SW480 (cell line): ENCODE measurements at places on chromosomes 3 and 15.

- no peak for DNase-seq
Observed at GRCh38 chr15:50277370-50277769, 11.8 kb upstream of the HDC start.

GRCh38 chr15:86034904-86035303 lies 44.8 kb upstream of the AGBL1 start:
- DNase-seq = no peak

DNA sequence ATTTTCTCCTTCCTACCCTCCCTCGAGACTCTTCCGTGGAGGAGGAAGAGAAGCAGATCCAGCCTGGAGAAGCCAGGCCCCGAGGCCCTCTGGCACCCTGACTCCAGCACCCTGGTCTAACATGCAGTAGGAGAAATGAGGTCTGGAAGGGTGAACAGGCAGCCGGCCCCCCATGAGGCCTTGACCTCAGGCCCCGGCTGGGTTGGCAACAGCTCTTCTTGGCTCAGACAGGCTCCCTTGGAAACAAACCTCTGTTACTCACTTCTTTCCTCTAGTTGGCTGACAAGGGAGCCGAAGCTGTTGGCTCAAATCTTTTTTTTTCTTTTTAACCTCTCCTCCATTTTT lies 73.4 kb downstream of the CPN2 start:
- no peak for DNase-seq

GRCh38 chr3:177929310-177929709 lies 606.9 kb upstream of the KCNMB2 start:
- DNase-seq = no peak

DNA sequence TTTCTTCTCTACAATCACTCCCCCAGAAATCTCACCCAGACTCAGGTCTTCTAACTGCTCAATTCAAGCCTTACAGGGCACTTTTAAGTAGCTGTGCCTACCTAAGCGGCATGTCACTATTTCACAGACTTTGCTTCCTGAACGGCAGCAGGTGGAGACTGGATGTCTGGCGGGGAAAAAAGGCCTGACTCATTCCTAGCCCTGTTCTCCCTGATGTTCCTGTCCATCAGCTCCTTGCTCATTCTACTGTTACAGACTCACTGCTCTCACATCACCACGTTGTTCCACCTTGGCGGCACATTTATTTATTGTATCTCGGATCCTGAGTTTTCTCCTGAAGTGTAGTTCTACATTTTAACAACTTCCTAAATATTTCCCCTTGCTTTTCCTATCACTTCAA lies 52.6 kb upstream of the ATP11B start:
- DNase-seq = peak; percentile 12

DNA sequence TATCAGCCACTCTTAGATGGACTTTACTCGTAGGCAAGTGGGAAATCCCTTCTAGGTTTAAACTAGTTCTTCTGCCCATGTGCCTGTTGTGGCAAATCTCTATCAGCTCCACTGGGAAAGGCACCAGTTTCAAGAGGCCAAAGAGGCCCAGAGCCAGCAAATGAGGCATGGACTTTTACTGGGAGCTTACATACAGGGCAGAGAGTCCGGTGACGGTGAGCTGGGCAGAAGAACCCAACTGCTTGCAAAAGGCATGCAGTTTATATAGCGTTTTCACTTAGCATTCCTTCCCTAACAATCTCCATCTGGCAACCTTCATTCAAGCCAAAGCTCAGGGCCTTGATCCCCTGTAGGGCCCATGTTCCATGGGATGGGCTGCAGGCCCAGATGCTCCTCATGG lies 93.0 kb upstream of the C3orf80 start:
- no peak for DNase-seq

GRCh38 chr15:48447058-48447457 lies 115.8 kb downstream of the DUT start:
- no peak for DNase-seq

DNA sequence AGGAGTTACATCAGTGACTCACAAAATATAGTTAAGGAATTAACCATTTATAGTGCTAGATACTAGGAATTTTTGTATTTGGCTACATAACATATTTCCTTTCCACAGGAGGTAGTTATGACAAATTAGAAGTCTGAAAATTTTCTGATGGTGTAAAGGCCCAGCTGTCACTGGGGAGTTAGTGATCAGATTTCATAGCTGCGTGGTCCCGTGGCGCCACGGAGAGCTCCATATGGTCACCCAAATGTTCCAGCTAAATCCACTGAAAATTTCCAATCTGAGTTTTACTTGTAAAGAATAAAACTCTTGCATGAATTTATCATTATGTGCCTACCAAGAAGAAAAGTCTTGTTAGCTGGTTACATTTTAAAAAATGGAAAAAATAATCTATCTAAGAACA lies 368.9 kb upstream of the PLSCR5 start:
- DNase-seq = no peak

- no peak for DNase-seq
Observed at GRCh38 chr3:177525987-177526712, 328.9 kb upstream of the TBL1XR1 start.

GRCh38 chr3:23999012-23999641 lies 54.0 kb downstream of the NR1D2 start:
- DNase-seq = peak; percentile 20

- DNase-seq = no peak
Observed at GRCh38 chr3:32303977-32304881, 65.7 kb downstream of the CMTM8 start.

- DNase-seq = peak; percentile 79
Observed at GRCh38 chr3:111577798-111578685, 17.1 kb downstream of the ZBED2 start.

GRCh38 chr3:183540501-183541234 lies 14.8 kb downstream of the KLHL6 start:
- DNase-seq = no peak

DNA sequence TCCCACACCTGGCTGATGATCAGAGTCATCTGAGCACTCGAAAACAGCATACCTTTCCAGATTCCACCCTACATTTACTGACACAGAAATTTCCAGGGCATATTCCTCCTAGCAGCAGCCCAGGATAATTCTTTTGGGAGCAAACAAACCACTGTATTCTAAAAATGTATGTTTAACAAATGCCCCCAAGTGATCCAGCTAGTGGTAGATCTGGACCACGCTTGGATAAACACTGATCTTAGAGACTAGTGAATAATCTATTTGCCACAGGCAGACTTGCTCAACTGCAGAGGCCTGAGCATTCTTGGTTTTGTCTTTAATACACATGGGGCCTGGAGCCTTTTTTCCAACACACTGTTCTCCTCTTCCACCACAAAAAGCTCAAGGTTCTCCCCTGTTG lies 89.6 kb downstream of the TM4SF4 start:
- DNase-seq = no peak

- DNase-seq = no peak
Observed at GRCh38 chr3:77326586-77326985, 286.7 kb downstream of the ROBO2 start.

DNA sequence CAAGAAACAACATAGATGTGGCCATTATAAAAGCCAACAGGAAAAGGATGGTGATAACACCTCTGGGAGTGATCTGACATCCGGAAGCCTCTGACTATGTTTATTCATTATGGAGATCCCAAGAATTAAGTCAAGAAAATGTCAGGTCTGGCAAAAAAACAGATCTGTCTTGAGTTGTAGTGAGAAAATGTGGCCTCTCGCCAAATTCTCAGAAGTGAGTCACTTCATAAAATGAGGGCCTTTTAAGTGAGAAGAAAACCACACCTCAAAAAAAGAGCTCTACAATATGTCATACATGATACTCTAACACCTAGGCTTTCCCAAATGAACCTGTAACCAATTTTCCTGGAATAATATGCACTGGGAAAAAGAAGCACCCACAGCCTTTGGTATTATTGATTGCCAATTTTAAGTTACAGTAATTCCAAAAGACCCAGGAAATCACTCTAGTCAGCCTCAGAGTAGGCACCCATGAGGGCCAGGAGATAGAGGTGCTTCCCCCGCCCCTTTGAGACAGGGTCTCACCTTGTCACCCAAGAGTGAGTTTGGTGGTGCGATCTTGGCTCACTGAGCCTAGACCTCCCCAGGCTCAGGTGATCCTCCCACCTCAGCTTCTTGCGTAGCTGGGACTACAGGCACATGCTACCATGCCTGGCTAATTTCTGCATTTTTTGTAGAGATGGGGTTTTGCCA lies 38.0 kb downstream of the CCR3 start:
- DNase-seq = no peak

DNA sequence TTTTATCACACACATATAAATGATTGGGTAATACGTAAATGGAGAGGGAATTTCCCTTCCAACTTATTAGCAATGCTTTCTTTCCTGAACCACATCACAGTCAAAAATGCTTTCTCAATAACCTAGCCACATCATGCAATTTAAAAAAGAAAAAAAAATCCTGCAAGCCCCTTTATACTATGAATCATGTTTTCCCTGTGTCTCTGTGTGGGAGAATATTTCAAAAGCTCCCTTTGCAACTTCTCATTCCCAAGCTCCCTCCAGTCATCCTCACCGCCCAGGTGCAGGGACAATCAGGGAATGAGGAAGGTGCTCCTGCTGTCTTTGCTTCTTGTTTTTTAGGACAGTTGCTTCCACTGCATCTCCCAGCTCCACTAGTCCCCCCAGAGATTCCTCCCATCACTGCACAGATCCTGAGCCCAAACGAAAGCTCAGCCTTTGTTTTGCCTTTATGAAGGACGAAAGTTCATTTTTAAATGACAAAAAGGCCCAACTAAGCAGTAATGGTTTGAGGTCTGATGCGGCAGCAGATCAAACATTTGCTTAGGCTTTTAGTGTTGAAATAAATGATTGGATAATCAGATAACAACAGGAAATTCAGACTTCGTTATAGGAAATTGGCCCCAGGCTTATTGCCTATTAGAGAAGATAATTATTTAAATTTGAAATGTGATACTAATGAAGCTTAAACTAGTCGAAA lies 47.8 kb upstream of the ADGRG7 start:
- no peak for DNase-seq

DNA sequence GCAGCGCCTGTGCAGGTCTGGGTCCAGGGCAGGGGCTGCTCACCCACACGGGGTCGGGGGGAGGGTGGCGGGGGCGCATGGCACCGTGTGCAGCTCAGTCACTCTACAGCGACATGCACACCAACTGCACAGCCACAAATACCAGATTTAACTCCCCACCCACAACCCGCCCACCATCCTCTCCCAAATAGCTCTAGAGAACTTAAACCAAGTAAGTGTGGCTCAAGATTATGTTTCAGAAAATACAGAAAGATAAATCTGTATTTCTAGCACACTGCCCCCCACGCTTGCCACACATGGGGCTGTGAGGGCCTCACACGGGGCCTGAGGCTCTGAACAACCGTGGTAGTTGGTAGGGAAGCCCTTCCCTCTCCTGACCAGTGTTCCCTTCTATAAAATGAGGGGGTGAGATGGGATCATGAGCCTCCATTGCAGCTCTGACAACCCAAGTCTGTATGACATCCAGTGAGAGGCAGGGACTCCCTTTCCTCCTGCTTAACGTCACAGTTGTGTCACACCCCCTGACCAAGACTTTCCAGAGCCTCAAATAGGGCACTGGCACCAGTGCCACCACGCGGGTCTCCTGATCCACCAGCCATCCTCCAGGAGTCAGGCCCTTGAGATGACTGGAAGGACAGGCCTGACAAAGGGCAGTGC lies 23.1 kb downstream of the POC1A start:
- DNase-seq = no peak

GRCh38 chr3:52095990-52096775 lies 39.8 kb upstream of the DUSP7 start:
- no peak for DNase-seq

GRCh38 chr3:50616003-50616769 lies 765 bp upstream of the MAPKAPK3 start:
- peak; percentile 89 for DNase-seq

- no peak for DNase-seq
Observed at GRCh38 chr15:78993931-78994530, 49.2 kb upstream of the CTSH start.

DNA sequence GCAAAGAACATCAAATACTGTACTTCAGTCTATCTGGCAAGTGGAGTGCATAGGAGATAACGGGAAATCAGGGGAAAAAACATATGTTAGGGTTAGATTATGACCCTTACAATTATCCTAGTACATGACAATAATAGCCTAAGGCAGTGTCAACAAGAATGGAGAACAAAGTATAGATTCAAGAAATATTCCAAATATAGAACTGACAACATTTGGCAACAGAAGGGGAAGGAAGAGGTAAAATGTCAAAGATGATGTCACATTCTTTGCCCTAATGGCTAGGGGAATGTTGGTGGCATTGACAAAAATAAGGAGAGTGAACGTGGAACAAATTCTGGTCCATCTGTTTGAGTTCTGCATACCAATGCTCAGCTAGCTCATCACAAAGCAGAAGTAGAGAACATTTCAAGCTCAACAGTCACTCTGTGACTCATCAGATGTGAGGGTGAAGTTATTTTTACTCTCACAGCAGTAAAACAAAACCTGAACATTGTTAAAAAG lies 15.5 kb upstream of the ATP8B4 start:
- DNase-seq = peak; percentile 3

DNA sequence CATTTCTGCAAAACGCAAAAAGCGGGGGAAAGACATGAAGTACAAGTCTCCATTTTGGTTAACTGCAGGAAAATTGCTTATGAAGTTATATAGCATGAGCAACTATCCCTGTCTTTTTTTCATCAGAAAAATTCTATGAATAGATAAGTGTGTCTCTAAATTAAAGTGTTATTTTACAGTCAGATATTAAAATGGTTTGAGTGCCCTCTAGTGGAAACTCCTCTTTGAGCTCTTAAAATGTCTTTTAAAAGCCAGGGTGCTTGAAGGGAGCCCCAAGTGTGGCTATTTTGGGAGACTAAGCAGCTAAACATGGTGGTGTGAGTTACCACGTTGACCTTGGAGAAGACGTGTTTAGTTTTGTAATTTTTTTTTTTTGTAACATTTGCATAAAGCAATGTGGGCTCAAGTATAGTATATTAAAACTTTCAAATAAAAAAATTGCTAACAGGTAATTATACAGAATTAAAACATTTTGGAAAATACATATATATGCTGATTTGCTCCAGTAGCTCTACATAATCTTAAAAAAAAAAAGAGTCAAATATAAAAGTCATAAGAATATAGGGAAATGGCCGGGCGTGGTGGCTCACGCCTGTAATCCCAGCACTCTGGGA lies 77.2 kb downstream of the PPP2R3A start:
- DNase-seq = peak; percentile 53
